T-cell (primary cell): ENCODE measurements at places on chromosomes 16 and 17. TPM values are rescaled to one million over a fixed set of nuclear protein-coding genes. Genes with fewer than 3 reads are reported as not detected.

DNA sequence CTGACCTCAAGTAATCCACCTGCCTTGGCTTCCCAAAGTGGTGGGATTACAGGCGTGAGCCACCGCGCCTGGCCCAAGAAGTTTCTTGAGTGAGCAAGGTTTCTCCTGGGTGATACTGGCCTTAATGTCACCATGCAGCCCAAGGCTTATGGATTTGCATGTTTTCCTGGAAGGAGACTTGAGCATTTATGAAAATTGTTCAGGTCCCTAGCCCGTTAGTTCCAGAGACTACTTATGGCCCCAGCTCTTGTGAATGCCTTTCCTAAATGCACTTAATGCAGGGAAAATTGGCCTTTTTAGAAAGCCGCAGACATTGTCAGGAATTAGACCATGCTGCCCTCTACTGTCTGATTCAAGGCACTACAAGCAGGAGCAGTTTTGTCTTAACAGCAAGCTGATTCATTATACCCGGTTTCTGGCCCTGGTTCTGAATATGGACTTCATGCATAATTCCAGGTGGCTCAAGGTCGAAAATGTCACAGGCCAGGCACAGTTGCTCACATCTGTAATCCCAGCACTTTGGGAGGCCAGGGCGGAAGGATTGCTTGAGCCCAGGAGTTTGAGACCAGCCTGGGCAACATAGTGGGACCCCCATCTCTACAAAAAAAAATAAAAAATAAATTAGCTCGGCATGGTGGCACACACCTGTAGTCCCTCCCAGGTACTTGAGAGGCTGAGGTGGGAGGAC is 91.3 kb downstream of the SNX29 start:
- DNase-seq = peak; percentile 33

DNA sequence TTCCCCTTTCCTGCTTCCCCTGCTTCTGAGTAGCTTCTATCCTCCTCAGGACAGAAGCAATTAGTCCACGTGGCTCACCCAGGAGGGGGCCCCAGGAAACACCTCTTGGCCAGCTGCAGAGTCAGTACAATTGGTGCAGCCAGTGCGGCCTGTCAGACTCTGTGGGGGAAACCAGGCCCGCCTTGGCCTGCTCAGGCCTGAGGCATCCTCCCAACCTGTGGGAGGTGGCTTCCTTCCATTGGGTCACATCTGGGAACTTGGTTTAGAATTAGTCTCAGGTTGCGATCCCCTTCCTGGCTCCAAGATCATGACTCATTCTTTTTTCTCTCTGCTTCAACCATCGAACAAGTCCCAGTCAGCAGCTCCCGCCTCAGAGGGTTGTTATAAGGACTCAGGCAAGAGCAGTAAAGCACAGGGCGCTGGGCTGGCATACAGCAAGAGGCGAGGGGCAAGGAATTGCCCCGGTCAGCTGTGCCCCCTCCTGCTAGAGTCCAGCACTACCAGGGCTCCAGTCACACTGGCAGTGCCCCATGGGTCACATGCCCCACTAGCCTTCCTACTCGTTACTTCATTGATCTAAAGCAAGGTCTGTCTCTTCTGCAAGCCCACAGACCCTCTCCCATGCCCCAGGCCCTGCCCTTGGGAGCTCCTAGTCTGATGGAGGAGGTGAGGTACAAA is 8.1 kb upstream of the EPX start:
- DNase-seq = no peak

DNA sequence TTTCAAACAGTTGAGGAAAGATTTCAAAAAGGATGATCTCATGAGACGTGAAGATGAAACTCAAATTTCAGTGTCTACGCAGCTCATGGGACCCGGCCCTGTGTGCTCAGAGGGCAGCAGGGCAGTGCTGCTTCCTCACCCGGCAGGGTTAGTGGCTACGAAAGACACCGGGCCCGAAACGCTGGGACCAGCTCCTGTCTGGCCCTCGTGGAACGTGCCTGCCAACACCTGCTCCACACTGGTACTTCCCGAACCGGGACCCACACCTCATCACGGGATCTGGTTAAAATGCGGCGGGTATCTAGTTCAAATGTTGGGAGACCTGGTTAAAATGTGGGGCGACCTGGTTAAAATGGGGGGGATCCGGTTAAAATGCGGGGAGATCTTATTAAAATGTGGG is 18.7 kb downstream of the DNASE1 start:
- no peak for DNase-seq

DNA sequence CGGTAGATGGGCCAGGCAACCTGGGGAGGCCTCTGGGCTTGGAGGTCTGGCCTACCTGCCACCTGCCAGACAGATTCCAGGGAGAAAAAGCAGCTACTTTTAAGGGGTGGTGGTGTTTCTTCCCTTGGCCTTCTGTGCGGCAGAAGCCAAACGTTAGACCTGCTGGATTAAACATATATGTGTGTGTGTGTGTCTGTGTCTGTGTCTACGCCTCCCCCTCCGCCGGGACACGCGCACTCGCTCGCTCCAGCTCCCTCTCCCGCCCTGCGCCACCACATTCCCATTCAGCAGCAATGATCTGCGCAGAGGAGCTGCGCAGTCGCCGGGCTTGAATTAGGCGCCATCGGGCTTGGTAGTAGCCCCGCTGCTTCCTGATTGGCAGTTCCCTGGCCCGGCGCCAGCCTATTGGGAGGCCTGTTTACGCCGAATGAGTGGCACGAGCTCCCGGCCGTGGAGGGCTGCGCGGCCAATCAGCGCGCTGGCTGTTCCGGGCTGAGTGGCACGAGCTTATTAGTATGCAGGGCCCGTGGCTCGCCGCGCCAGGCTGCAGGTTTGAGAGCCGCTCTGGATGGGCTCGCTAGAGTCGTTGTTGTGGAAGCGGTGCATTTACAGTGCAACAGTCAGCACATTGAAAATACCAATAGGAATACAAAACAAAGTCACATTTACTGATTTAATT is at the start of gene BAHCC1:
TSS of gene BAHCC1 (plus strand) at position 537 of the 679 bp plus-strand sequence. CDS start 4,283 bp downstream, outside the sequence.
- peak; percentile 54 for DNase-seq

DNA sequence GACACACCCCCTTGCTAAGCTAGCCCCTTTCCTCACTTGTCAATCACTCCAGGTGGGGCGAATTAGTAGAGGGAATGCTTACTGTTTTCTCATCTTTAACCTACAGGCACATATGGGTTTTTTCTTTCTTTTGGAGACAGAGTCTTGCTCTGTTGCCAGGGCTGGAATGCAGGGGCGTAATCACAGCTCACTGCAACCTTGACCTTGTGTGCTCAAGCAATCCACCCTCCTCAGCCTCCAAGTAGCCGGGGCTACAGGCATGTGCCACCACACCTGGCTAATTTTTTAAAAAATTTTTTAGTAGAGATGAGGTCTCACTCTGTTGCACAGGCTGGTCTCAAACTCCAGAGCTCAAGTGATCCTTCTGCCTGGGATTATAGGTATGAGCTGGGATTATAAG is 38.7 kb upstream of the RHBDL3 start:
- no peak for DNase-seq

DNA sequence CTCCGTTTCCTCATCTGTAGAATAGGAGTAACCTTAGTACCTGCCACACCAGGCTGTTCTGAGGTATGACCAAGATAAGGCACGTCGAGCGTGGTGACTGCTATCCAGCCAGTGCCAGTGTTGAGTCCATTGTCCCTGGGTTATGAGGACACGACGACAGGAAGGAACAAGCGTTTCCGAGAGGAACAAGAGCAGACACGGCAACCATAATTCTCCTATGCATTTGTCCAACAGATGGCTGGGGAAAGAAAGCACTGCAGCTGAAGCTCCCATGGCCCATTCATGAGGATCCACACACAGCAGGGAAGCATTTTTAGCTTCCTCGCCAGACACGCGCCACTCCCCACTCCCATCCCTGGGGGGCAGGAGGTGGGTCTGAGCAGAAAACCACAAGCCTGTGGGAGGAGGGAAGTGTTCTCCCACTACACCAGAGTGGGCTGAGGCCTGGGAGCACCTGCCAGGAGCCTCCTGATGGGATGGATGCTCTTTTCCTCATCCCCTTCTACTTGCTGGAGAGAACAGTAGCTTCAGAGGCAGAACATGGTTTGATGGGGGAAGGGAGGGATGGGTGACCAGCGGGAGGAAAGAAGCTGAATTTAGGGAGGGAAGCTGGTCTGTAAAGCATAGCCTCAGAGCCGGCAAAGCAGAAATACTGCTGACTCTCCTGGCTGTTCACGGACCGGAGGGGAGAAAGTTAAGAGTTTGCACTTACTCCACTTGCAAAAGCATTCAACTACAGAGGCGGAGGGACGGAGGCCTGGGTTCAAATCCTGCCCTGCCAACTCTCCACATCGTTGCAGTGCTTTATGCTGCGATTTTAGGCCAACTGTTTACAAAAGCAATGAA is 2.7 kb downstream of the COTL1 start:
- no peak for DNase-seq

DNA sequence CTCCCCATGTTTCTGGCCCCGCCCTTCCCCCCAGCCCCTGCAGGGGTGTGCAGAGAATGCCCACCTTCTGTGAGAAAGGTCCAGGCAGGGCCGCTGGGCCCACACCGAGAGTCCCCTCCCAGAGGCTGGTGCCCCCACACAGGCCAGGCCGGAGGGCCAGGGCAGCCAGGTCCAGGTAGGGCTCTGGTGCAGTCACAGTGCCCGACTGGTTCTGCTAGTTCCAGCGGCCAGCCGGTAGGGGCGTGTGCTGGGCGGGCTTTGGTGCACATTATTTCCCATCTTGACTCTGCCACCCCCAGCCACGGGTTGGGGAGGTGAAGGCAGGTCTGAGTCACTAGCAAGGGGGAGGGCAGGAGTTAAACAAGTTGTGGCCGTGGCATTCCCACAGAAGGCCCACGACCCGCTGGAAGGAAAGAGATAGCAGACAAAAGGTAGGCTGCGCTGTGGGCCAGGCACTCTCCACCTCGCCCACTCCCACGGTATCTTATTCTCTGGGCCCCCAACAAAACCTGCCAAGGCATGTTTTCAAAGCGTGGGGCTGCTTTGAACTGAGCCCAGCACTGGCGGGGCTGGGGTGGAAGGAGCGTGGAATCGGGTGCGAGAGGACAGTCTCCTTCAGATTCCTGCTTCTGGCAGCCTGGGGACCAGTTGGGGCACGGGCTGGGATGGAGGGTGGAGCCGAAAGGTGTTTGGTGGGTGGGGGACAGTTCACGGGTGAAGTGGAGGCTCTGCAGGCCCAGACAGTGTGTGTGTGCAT is 1.9 kb downstream of the EPN3 start:
- DNase-seq = no peak

DNA sequence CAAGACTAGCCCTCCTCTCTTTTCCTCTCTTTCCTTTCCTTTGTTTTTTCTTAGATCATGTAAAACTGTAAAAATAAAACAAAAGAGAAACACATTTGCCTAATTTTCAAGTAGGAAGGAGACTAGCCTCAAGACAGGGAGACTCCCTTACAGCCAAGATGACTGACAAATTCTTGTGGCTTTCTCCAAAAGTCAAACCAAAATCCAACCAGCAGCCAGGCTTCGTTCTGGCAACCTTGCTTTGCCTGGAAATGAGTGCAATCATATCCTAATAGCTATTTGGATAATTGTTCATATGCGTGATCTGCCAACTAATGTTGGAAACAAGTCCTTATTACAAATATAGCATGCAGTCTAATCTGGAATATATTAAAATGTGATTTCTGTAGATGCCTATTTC is 868.9 kb upstream of the SOX9 start:
- no peak for DNase-seq

TBC1D3E gene
- total RNA-seq = not detected

NPIPA3 gene
- 10.0 TPM for total RNA-seq

FOXF1 gene
- not detected for total RNA-seq

SCRN2 gene
- 44.0 TPM for total RNA-seq
